ENCODE measurements at places on chromosomes 16 and 17.

DNA sequence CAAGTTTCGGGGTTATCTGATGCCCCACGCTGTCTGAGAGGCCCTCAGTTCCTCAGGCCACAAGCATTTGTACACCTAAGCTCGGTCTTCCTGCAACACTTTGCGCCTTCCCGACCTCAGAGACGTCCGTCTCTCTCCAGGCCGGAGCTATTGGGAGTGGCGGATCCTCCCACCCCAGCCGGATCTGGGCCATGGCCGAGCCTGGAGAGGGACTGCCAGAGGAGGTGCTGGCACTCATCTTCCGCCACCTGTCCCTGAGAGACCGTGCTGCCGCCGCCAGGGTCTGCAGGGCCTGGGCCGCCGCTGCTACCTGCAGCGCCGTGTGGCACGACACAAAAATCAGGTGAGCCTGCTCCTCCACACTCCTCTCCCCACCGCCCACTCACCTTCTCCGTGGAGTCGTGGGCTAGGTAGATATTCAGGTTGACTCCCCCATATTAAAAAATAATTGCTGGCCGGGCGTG lies 1.9 kb downstream of the FBXL8 start:
- DNase-seq, result no peak

GRCh38 chr16:55622930-55623561 lies 32.7 kb upstream of the SLC6A2 start:
- peak; percentile 0 for DNase-seq

DNA sequence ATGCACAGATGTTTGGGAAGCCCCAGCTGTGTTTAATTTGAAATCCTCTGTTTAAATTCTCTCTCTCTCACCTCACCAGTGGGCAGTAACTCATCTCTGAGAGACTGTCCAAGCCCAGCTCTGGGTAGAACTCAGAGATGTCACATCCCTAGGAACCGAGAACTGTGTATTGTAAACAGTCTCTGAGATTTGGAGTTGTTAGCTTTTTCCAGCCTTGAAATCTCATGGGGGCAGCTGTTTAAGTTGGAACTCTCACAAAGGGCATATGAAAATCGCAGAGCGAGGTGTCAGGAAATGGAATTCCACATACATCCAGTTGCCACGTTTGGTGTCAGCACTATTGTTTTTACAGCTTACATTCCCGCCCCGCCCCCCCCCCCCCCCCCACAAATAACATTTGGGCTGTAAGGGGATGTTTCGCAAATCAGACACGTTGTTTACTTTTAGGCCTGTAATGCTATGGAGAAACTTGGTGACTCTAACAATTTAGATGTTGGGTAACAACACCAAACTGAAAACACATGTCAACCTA lies 34.3 kb downstream of the VPS35L start:
- DNase-seq, result no peak

GRCh38 chr16:89456419-89456959 lies 33.9 kb downstream of the ANKRD11 start:
- no peak for DNase-seq

DNA sequence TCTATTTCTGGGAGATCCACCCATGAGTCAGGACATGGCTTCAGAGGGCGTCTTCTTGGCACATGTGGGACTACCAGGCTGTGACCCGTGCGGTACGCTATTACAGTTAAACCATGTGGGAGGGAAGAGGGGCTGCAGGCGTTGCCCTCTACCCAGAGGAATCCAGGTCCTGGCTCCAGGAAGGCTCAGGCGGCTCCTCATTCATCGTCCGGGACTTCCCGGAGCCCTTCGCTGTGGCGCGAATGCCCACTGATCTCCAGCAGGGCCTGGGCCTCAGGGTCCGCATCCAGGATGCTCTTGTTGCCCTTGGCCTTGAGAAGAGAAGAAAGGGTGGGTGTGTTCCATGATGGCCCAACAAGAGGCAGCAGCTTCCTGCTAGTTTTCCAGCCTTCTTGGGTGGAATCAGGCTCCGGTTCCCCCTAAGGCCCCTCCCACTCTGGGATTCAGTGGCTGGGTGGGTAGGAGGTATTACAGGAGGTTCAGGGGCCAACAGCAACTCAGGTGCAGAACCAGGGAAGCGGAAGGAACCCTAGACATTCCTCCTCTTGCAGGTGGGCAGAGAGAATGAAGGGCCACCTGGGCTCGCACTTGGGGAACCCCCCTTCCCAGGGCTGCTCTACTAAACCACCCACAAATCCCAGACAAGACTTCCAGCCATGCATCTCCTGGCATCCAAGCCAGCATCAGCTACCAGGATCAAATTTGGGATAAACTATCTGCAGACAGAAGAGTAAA lies 24.6 kb downstream of the MEAK7 start:
- DNase-seq, result no peak

DNA sequence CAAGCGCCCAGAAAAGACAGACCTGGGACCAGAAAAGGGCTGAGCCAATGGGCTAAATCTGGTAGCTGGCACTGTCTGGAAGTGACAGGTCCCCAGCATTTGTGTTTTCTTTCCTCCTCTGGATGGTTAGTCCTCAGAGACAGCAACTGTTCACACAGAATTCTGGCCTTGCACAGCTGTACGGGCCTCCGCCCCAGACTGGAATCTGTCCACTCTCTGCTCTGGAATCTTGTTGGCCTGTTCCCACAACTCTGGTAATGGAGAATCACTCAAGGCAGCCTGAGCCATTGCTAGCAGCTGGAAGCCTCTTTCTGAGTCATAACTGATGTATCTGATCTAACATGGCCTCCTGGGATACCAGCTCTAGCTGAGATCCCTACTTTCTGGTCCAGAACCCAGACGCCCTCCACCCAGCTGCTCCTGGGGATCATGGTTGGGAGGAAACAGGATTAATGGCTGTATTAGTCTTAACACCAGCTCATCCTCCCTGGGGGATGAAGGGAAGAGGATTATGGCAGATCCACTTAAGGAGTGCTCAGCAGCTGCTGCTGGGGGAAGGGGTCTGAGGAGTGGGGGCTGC lies 9.1 kb downstream of the ZNF668 start:
- no peak for DNase-seq

DNA sequence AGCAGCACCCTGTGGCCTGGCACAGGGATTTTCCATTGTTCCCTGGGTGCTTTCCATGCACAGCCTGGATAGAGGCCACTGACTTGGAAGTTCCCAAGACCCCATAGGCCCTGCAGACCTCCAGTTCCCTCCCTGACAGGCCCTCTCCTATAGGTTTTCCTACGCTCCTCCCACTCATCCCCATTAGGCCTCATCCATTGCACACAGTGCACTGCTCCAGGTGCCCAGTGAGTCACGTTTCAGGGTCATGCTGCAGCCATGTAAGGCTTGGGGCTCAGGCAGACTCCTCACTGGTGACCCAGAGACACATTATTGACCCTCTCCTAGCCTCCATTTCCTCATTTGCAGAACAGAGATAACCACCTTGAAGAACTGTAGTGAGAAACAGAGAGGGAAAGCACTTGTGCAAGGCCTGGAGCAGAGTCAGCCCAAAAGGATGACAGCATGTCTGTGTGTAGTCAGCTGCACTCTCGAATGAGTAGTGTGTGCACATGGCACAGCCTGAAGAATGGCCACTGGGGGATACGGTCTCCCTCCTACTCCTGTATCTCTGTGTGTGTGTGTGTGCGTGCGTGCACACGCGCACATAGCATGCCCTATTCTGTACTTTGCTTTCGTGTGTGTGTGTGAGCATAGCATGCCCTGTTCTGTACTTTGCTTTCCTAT lies 26.8 kb downstream of the DRC3 start:
- DNase-seq, result peak; percentile 39

- peak; percentile 28 for DNase-seq
These were observed at the start of gene GPRC5C for GRCh38 chr17:74431568-74432423. TSS of gene GPRC5C (plus strand) at chr17:74432088. CDS start at chr17:74439777, 7,689 bp downstream.

GRCh38 chr17:43787728-43788127 lies 7.5 kb downstream of the CFAP97D1 start:
- no peak for DNase-seq

- DNase-seq, result no peak
These were observed 89.8 kb downstream of the PMP22 start for GRCh38 chr17:15175356-15175755.

GRCh38 chr17:39639566-39640458 lies 2.9 kb downstream of the STARD3 start:
- DNase-seq, result no peak

DNA sequence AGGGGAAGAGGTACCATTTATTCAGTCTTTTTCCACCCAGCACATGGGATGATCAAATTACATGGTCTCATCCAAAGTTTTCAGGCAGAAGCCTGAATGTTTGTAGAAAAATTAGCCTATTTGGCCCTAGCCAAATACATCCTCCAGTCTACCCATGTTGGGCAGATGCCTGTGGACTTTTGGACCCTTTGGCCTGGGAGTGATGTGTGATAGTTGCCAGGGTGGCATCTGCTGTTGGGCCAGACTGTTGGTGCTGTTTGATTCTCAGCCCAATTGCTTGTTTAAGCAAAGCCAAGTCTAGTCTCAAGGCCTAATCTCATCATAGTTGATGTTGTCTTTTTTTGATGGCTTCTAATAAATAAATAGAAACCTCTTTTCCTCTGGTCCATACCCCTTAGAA lies 419.0 kb downstream of the CDH13 start:
- no peak for DNase-seq

DNA sequence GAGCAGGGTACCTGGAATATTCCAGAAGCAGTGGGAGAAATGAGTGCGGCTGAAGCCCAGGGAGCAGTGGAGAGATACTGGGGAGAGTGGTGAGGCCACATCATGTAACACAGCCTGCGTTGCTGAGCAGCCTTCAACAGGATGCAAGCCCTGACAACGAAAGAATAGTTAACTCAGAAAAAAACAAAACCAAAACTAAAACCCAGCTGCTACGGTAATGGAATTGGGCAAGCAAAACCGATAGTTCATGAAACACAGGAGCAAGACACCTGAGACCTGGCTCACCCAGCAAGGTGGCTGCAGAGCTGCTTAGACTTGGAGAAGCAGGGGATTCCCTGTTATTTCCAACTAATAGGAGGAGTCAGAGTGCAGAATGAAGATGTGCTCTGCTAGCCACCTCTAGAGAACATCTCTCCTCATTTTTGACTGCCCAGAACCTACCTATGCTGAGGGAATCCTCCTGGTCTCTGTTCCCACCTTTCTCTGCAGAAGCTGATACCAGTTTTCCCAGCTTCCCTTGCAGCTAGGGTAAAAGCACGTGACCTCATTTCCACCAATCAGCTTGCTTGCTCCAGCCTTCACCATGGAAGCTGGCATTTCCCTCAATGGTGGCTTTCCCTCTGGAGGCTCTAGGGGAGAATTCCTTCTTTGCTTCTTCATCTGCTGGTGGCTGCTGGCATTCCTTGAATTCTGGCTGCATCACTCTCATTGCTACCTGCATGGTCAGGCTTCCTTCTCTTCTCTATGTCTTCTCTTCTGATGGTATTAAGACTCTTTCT lies 59.4 kb upstream of the XYLT1 start:
- DNase-seq, result no peak

DNA sequence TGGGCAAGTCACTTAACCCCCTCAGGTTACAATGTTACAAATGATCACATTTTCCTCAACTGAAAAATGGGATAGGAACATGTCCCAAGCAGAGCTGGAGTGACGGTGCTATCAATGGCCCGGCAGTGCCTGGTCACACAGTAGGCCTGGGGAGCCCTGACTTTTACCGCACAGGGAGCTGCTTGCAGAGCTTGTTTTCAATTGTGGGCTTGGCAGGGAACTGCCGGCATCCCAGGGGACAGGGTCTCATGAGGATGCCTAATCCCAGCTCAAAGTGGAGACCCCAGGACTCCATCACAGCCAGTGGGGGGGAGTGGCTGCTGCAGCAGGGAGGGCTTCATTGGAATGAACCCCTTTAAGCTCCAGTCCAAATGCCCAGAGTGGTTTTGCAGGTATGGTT lies 11.4 kb downstream of the SNX20 start:
- no peak for DNase-seq

GRCh38 chr17:40122136-40122998 lies 596 bp downstream of the MSL1 start:
- DNase-seq, result no peak

- DNase-seq, result no peak
These were observed 543 bp downstream of the TXNDC11 start for GRCh38 chr16:11742093-11742535.

- DNase-seq, result no peak
These were observed 46.0 kb downstream of the CLEC16A start for GRCh38 chr16:10990378-10990777.

GRCh38 chr16:74742051-74742481 lies 32.6 kb downstream of the FA2H start:
- DNase-seq, result no peak

GRCh38 chr16:81987706-81988105 lies 23.6 kb downstream of the SDR42E1 start:
- no peak for DNase-seq

- peak; percentile 75 for DNase-seq
These were observed 28.8 kb downstream of the GINS2 start for GRCh38 chr16:85659805-85660511.

DNA sequence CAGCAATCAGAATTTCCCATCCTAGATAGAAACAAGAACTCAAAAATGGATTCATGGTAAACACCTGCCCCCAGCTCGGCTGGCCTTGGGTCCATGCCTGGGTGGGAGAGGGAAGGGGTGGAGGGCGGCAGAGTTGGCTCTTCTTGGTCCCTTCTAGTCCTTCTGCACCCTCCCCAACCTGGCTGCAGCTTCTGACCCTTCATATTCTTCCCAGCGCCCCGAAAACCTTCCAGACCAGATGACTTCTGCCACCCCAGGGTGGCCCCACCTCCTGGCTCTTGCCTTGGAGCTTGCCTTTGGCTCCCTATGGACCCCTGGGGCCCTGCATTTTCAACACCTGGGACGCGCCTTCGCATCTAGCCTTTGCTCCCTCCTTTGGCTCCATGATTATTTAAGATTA lies 5.4 kb upstream of the GJD3 start:
- DNase-seq, result no peak

DNA sequence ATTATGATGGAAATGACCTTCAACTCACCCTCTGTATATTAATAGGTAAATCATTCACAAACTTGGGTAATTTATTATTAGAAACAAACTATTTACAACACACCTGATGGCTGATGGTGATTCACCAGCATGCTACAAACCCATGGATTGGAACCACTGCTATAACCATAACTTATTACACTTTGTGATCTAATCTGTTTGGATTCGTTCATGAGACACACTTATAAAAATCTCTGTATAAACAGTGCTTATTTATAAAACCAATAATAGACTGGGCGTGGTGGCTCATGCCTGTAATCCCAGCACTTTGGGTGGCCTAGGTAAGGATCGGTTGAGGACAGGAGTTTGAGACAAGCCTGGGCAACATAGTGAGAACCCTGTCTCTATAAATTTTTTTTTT lies 16.0 kb downstream of the SMIM36 start:
- no peak for DNase-seq

- DNase-seq, result no peak
These were observed 256.4 kb downstream of the CDH13 start for GRCh38 chr16:82882982-82883835.

GRCh38 chr16:15611610-15612009 lies 31.3 kb downstream of the MARF1 start:
- DNase-seq, result no peak

GRCh38 chr16:48165961-48166578 lies 10.3 kb upstream of the ABCC12 start:
- no peak for DNase-seq
